ENCODE measurements at places on chromosomes 13 and 19.
A peak's percentile ranks its signal among the peaks of the same experiment; 100 is the strongest.

DNA sequence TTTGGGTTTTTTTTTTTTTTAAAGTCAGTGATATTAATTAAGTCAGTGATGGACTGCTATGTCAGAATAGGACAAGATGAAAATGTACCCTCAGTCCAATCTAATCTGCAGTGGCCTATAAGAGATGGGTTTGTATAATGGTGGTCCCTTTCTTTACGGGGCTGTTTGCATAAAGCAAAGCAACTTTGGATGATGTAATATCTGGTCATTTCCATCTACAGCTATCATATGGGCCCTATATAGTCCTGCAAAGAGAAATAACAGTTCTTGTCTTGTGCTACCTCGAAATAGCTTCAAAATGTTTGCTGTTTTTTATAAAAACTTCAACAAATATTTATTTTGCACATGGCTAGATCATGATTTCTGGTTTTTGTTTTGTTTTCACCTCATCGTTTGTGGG is 20.2 kb upstream of the POMP start:
- no peak for DNase-seq

- DNase-seq: peak; percentile 67
These were observed 65.0 kb upstream of the GTF2F2 start for GRCh38 chr13:45055198-45055901.

- no peak for DNase-seq
These were observed 444.6 kb upstream of the SGCG start for GRCh38 chr13:22736084-22736767.

DNA sequence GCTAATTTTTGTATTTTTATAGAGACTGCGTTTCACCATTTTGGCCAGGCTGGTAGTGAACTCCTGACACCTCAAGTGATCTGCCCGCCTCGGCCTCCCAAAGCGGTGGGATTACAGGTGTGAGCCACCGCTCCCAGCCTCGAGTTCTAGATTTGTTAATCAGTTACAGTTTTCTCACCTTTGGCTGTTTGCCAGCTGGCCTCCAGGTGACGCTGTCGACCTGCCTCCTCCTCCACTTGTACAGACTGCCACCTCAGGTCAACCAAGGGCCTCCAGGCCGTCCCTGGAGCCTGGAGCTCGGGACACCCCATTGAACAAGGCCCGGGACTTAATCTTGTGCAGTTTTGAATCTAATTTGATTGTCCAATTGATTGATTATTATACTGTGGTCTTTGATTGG is 45.5 kb downstream of the IER2 start:
- no peak for DNase-seq

- no peak for DNase-seq
These were observed 7.8 kb downstream of the SIGLEC12 start for GRCh38 chr19:51493776-51494175.

GRCh38 chr13:112249644-112250610 is 126.2 kb upstream of the SPACA7 start:
- DNase-seq: no peak

GRCh38 chr19:23436944-23437343 is 41.7 kb upstream of the ZNF91 start:
- DNase-seq: no peak

DNA sequence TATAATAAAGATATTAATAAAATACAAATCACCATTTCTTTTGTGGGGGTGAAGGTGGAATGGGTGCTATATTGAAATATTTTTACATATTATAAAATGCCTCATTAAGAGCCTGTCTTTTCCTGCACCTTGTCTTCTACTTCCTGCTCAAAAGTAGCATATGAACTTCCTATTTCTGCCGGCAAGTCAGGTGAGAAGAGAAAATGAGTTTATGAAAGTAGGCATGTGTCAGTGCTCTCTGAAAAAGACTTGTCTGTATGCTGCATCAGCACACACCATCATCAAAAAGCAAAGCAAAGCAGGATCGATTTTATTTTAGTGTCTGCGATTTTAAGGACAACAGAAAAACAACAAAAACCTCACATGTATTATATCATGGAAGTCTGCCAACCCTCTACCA is 114.2 kb downstream of the RAP2A start:
- DNase-seq: no peak

DNA sequence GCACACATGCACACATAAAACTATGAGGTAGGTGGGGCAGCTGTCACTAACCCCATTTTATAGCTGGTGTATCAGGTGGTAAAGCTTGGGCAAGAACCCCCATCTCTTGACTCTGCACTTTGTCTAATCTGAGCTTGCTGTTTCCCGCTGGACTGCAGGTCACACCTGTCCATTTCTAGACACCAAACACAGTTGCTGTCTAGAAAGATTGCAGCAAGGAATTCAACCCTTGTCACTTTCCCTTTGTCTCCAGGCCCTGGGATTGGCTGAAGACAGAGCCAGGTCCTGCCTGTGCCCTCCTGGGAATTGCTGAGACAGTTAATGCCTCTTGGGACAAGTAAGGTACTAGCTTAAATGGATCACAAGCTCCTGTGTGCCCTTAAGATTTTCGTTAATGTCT is 83.8 kb downstream of the RNASEH2B start:
- no peak for DNase-seq

DNA sequence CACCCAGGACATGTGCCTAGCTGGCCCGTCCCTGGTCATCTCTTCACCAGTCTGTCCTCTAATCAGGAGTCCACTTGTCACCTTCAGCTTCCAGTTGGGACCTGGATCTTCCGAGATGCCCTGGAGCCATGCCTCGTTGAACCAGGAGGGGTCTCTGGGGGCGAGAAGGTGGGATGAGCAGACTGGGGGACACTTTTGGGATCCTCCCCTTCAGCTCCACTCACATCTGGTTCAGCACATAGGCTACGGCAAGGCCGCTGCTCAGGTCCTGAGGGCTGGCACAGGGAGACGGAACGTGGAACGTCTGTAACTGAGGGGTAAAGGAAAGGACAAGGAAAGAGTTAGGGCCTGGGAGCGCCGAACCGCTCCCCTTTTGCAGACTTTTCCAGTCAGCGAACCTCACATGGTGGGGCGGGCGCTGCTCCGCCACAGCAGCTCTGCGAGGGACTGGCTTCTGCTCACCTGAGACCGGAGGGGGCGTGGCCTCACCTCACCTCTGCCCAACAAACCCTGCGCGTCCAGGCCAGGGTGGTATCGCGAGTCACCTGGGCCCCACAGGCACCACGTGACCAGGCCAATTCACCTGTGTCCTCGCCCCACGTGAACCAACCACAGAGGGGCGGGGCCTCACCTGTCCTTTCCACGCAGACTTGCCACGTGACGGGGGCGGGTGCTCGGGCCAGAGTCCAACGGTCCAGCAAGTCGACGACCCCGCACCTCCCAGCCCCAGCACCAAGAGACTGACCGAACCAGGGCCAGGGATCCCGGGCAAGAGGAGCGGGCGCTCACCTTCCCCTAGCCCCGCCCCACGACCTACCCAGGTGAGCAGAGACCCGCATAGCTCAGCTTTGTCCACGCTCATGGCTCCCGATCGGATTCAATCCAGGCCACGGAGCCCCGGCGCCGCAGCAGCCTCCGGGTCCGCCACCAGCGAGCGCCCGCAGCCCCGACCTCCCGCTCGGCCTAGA is at the start of gene HOOK2:
HOOK2 (minus strand) TSS at position 965 of the 968 bp plus-strand sequence; CDS start at position 862, 103 bp downstream.
- DNase-seq: no peak

DNA sequence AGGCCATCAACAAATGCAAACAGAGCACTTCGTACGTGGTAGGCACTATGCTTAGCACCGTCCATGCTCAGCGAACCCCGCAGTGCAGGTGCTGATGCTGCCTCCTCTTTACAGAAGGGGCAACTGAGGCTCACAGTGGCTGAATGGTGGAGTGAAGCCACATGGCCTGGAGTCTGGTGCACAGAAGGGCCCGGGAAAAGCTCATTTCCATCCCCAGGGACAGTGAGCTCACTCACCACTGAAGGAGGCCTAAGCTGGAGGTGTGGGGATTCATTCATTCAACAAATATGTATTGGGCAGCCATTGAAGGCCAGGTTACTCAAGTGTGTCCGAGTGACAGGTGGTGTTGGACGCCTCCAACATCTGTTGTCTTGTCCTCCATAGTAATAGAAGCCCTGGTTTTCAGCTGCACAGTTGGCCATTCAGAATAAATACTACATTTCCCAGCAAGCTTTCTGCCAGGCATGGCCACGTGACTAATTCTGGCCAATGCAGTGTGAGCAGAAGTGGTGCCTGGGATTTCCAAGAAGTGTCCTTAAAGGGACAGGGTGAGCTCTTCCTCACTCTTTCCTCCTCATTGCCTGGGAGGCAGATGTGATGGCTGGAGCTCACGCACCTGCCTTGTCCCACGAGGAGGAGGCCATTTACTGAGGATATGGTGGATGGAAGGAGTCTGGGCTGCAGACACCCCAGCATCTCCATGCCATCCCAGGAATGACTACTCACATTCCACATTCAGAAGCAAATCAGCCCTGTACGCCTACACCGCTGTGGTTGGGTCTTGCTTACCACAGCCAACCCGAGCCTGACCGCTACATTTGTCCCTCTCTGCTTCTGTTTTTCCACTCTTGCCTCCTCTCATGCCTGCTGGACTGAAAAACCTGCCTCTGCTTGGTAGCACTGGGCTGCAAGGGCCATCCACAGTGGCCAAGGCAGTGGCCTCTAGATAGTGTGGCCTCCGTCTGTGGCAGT is 2.3 kb upstream of the ZNRF4 start:
- DNase-seq: no peak
